ENCODE measurements at places on chromosomes 13 and 19.

DNA sequence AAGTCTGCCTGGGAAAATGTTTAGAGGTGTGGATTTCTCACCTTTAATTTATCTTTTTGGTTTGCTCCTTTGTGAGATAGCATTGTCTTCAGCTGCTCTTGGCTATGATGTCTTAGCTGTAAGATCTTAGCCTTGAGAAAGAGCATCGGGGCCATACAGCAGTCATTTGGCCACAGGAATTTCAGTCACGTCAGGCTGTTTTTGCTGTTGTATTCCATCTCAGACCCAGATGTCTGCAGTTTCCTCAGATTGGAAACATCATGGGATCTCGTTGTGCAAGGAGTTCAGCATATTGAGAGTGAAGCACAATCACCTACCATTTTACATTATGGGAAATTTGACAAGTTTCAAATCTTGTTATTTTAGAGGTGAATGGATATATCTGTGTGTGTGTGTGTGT lies 89.3 kb upstream of the C1QTNF9B start:
- no peak for DNase-seq

DNA sequence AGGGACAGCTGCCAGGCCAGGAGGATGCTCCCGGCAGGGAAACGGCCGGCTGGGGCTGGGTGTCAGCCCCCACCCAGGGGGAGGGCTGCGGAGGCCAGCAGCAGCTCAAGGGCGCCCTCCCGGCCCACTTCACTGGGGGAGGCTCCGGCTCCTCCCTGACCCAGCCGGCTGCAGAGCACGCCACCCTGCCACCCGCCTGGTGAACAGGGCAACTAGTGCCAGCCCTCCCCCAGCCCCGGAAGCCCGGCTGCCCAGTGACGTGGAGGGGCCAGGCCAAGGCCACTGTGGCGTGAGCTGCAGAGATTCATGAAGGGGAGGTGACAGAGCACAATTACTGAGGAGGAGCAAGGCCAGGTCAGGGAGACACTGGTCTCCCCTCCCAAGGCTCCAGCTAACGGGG lies 14.7 kb downstream of the REXO1 start:
- DNase-seq, result no peak

DNA sequence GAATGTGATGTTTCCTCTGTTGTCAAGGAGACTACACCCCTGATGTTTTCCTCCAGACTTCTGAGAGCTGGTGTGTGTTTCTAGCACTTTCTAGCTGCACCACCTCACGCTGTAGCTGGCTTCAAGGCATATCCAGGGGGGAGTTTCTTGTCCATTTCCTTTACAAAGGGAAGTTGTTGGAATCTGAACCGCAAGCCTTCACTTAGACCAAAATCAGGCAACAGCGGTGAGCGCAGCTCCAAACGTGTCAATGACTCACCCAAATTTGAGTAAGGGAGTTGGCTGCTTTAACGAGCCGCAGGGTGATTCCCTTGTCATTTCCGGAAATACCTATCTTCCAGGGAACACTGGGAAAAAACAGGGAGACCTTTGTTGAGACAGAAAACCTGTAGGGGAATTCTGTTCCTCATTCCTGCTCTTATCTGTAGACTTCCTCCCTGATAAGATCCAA lies 2.5 kb downstream of the LDLR start:
- peak; percentile 57 for DNase-seq

DNA sequence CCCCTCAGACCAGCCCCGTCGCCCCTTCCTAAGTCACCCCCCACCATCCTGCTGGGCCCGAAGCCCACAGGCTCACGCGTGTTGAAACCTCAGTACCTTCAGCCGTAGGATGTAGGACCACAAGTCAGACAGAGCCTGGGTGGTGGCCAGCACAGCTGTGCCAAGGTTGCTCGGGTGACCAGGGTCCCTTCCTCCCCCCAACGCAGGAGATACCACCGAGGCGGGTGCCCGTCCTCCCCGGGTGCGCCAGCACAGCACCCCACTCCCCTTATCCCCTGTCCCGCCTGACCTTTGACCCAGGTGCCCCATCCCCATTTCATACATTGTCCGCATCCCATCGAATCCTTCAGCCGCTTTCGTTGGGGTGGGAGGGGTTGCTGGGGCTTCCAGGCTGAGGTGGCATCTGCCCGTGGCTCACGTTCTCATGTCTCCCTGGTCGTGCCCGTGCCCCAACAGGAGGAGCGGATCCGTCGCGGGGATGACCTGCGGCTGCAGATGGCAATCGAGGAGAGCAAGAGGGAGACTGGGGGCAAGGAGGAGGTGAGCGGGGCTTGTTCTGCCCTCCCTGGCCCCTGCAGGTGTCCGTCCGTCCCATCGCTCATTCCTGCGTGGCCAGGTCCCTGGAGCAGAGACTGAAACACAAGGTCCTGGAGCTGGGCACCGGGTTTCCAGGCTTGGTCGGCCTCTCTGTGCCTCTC lies 14.5 kb downstream of the EPN1 start:
- no peak for DNase-seq

DNA sequence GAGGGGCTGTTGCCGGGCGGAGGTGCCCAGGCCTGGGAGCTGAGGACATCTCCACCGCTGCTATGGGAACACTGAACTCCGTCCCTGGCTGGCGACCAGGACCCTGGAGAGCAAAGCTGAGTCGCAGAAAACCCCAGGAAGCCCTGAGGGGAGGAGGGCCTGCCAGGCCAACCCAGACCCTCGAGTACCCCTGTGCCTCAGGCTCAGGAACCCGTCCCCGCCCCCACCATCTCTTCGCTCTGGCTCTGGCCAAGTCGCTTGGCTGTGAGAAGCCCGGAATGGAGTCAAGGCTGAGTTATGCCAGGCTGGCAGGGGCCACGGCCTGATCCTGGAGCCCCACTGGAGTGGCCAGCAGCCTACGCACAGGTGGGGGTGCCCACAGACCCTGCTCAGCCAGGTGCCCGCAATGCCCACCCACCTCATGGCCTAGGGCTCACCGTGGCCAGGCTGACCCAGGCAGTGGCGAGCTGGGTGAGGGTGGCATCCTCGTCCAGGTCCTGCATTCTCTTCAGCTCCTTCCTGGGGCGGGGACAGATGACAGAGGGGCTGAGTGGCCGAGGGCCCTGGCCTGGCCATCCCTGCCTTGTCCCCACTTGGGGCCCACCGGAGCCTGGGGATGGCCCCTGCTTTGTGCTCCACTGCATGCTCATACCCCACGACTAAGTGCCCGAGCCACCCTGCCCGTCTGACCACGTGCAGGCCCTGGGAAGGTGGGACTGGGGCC lies 8.5 kb upstream of the CERS1 start:
- DNase-seq, result no peak

- DNase-seq, result no peak
These were observed 722 bp downstream of the DCAF15 start for GRCh38 chr19:13952931-13953531.

- no peak for DNase-seq
These were observed 9.0 kb downstream of the EFNA2 start for GRCh38 chr19:1294688-1295087.

GRCh38 chr13:47277774-47278173 lies 380.9 kb upstream of the HTR2A start:
- DNase-seq, result no peak

DNA sequence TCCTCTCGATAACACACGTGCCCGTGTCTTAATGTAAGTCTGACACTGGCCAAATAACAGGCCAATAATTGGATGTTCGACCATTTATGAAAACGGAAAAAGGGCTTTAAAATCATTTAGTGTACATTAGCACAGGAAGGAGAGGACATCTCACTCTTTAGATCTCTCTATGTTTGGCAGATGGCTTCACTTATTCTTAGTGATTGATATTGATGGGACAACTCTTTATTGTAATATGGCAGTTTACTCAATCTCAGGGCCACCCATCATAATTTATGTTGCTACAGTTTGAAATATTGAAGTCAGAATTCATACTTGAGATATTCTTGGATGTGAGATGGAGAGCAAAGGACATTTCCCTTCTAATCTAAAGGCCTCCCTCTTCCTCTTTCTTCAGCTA lies 430.7 kb upstream of the ARGLU1 start:
- DNase-seq, result no peak

DNA sequence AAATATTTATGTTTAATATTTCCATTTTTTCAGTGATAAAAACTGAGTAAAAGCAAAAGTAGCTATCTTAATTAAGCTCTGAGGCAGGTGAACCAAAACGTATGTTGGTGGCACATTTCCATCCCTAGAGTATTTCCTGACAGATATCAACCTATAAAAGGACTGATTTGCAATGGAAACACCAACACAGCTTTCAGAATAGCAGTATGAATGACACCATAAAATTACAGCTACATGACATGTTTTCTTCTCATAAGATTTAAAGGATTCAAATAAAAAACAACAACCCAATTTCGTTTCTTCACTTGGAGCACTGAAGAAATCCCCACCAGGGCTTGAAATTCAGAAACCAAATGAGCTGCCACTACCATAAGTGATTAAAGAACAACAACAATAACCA lies 194.4 kb downstream of the RFC3 start:
- no peak for DNase-seq

DNA sequence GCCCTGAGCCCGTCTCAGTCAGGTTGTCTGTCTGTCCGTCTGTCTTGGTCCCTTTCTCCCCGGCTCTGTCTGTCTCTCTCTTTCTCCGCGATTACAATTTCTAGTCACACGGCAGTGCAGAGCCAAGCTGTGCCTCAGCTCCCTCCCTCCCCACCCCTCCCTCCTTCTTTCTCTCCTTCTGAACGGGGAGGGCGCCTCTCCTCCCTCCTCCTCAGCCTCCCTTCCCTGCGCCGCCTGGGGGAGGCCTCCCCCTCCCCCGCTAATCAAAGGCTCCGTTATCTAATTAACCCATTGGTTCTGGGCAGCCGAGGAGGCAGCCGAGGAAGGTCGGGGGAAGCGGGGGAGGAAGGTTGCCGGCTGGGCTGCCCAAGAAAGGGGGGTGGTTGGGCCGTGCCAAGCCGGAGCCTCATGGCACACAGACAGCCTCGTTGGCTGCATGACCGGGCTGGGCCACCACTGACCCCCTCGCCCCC lies 16.5 kb downstream of the LRRC4B start:
- no peak for DNase-seq

- DNase-seq, result no peak
These were observed 17.4 kb upstream of the SDHAF1 start for GRCh38 chr19:35977446-35978222.

DNA sequence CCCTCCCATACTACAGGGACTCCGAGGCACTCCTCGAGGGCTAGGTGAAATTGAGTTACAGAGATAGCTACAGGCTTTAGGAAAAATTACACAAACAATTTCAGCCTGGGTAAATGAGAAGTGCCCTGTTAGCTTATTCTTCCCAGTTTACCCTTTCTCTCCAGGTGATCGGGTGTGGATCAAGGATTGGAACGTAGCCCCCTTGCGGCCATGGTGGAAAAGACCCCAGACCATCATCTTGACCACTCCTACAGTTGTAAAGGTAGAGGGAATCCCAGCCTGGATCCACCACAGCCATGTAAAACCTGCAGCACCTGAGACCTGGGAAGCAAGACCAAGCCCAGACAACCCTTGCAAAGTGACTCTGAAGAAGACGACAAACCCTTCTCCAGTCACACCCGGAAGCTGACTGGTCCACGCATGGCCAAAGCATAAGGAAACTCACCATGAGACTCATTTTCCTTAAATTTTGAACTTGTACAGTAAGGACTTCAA lies 600.6 kb downstream of the UQCRFS1 start:
- no peak for DNase-seq

- no peak for DNase-seq
These were observed 5.5 kb upstream of the SERTM1 start for GRCh38 chr13:36668316-36668715.

DNA sequence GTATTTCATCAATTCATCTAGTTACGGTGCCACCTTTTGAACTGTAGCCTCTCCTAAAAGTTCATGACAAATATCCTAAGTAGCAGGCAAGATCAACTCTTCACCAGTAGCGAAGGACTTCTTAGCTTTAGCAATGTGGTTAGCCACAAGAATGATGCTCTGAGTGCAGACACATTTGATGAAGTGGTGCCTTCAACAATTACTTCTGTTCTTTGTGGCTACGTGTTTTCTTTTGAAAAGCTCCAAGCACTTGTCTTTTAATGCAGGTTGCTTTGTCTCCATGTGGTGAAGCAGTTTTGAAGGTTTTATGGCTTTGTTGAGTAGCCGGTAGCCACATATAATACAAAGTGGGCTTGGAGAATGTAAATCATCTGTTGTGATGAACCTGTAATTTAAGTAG lies 194.7 kb downstream of the B3GLCT start:
- DNase-seq, result no peak

GRCh38 chr19:5042556-5042955 lies 73.6 kb downstream of the KDM4B start:
- DNase-seq, result no peak

DNA sequence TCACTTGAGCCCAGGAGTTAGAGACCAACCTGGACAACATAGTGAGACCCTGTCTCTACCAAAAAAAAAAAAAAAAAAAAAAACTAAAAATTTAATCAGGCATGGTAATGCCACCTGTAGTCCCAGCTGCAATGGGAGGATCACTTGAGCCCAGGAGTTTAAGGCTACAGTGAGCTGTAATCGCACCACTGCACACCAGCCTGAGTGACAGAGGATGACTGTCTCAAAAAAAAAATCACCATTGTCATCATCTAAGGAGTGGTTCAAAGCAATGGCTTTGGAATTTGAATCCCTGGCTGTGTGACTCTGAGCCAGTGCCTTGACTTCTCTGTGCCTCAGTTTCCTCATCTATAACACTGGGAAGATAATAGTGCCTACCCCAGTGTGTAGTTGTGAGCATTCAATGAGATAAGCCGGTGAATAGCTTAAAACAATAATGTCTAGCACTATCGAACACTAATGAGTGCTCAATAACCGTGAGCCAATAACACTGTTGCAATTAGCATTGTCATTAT lies 11.5 kb downstream of the IGSF23 start:
- DNase-seq, result no peak

GRCh38 chr13:27398360-27398759 lies 26.1 kb upstream of the GTF3A start:
- no peak for DNase-seq

DNA sequence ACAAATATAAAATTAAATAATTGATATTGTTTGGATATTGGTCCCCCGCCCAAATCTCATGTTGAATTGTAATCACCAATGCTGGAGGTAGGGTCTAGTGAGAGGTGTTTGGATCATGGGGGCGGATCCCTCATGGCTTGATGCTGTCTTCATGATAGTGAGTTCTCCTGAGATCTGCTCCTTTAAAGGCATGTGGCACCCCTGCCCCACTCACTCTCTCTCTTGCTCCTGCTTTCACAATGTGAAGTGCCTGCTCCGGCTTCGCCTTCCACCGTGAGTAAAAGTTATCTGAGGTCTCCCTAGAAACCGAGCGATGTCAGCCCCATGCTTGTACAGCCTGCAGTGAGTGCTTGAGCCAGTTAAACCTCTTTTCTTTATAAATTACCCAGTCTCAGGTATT lies 248.2 kb downstream of the PCDH9 start:
- no peak for DNase-seq
